ENCODE measurements at places on chromosomes 16 and 17.

DNA sequence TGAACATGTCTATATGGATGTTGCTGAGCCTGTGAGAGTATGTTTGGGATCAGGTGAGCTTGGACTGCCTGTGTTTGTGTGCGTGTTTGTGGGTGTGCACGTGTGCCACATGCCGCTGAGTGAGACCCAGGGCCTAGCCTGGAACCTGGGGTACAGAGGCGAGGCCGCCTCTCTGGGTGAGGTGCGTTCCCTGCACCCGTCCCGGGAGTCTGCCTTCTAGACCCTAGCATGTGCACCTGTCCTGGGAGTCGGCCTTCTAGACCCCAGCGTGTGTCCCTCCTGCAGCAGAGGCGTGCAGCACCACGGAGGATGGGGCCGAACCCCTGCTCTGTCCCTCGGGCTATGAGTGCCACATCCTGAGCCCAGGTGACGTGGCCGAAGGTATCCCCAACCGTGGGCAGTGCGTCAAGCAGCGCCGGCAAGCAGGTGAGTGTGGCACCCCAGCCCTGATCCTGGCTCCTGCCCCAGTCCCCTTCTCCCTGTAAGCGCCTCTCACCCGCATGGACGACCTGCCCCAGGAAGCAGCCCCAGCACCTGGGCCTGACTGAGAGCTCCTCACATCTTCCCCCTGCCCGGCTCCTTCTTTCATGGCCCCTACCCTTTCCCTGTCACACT, 24.6 kb downstream of the WFDC1 start:
- DNase-seq: no peak

DNA sequence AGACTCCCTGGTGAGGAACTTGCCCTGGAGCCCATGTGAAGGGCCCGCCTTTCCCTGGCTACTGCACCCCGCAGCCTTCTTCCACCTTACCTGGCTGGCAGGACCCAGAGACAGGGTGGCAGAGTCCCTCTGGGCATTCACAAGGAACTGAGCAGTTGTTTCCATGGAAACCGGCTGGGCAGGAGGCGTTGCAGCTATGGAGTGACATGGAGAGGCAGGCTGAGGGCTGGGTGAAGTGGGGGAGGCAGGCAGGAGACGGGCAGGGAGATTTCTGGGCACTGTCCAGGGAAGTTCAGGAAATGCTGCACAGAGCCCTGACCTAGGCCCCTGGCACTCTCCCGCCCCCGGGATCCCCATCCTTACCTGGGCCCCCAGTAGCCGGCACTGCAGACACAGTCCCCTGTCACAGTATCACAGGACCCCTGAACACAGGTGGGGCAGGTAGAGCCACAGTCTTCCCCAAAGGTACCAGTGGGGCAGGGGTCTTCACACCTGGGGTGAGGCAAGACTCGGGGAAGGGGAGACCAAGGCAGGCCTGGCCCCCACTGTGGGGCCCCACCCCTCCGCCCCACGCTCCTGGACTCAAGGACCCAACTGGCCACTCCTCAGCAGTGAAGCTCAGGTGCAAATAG, 5.9 kb downstream of the SCARF1 start:
- no peak for DNase-seq

DNA sequence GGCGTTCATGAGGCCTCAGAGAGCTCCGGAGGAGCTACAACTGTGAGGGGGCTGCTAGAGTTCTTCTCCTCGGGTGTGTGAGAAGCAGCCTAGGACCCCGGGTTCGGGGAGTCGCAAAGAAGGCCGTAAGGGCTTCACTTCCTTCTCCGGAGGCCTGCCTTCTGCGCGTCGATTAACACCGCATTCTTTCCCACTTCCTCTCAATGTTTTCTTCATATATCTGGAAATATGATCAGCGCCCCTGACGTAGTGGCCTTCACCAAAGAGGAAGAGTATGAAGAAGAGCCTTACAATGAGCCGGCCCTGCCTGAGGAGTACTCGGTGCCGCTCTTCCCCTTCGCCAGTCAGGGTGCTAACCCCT, 449 bp downstream of the SMCR8 start:
- DNase-seq: peak; percentile 67

DNA sequence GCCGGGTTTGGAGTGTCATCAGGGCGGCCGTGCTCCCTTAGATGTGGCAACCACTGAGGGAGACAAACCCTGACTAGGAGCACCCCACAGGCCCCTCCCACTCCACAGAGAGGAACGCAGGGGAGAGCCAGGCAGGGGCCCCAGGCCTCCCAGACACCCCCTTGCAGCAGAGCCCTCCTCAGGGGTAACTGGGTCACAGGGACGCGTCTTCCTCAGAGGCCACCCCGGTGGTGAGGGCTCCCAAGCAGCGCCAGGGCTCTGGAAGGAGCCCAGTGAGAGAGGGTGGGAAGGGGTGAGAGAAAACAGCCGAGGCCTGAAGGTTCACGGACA, 11.4 kb downstream of the FSCN2 start:
- DNase-seq: no peak

DNA sequence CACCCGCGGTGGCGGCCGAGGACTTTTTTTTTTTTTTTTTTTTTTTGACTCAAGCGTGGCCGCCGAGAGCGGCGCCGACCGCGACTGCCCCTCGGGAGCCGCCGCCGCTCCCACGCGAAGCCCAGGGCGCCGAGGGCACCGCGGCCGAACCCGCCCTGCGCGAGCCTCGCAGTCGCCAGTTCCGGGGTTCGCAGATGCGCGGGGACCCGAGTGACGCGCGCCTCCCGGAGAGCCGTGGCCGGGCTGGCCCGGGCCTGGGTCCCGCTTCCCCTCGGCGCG, 1.1 kb downstream of the METRNL start:
- DNase-seq: no peak

- no peak for DNase-seq
Measured at GRCh38 chr17:45824475-45824874, 20.2 kb upstream of the SPPL2C start.

DNA sequence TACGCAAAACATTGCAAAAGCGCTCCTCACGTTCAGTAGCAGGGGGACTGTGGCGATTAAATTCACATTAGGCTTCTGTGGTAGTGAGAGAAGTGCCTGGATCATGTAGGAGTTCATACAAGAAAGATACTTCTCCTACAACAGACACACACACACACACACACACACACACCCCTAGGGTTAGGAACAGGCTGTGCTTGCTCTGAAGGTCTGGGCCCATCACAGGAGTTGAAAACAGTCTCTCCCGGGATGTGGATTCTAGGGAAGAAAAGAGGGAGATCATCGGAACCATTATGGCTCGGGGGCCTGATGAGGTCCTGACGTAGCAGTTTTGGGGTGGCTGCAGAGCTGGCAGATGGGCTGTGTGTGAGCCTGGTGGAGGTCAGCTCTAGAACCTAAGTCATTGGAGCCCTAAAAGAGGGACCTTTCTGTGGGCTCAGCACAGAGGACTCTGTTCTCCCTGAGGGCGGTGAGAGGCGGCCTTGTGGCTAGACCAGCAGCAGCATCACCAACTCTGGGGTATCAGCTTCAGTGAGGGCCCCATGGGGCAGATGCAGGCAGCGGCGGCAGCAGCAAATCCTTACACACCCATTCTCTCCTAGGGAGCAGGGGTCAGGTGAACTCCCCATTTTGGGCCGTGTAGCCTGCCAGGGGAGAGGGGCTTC, 7.2 kb downstream of the SLC47A1 start:
- no peak for DNase-seq

DNA sequence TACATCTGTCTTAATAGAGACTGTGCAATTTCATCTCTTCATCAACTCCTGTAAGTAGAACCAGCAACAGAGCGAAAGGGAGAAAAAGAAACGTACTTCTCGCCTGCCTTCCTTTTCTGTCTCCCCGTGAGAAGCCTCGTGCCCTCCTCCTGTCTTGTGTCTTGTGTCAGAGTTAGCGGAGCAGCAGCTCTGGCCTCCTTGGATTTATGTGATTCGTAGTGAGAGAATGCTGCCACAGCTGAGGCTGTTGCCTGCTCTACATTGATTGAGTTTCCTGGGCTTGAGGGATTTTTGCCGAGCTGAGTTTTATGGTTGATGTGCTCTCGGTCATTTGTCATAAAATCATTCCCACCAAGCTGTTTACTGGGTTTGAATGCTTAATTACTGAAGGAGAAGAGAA, 579.1 kb upstream of the RBFOX1 start:
- DNase-seq: no peak

DNA sequence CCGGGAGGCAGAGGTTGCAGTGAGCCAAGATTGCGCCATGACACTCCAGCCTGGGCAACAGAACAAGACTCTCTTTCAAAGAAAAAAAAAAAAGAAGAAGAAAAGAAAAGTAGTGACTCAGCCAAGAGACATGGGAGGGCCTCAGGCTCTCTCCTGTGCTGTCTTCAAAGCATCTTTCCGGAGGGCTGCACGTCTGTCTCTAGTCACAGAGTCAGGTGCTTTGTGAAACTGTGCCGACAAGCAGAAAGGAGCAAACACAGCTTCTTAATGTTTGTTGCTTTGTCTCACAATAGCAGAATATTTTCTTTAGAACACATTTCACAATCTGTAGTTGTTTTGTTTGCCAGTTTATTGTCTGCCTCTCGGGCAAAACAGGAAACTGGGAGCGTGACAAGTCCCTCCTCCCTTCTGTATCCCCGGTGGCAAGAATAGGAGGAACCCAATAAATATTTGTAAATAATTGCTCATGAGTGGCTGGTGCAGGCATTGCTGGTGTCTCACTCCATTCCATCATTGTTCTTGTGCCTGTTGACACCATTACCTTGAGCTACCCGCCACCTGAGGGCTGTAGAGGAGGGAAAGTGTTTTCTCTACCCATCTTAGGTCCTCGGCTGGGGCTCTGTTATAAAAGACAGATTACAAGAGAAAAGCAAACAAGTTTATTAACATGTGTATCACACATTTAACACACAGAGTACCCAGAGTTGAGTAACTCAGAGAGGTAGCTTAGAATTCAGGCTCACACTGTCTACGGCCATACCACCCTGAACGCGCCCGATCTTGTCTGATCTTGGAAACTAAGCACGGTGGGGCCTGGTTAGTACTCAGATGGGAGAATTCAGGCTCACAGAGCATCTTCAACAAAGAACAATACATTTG, 5.5 kb downstream of the GAST start:
- DNase-seq: peak; percentile 9

DNA sequence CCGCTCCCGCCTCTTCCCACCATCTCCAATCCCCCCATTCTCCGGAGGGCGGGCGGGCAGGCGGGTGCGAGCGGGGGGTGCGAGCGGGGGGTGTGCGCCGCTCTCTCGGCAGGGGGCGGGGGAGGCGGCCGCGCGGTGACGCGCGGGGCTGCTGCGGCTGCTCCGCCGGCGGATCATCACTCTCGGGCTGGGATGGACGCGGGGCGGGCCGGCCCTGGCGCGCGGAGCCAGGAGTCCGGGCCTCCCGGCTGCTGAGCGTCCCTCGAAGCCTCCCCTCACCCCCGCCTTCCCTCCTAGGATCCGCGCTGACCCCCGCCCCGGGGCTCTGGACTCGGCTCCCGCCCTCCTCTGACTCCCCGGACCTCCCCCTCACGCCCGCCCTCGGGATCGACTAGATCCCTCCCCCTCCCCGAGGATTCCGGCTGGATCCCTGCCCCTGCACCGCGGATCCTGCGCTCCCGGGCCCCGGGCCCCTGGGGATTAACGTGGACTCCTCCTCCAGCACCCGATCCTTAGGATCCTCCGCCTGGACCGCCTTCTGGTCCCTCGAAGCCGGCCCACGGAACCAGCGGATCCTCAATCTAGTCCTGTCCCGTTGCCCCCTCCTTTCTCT, 946 bp upstream of the TMEM256 start:
- no peak for DNase-seq

DNA sequence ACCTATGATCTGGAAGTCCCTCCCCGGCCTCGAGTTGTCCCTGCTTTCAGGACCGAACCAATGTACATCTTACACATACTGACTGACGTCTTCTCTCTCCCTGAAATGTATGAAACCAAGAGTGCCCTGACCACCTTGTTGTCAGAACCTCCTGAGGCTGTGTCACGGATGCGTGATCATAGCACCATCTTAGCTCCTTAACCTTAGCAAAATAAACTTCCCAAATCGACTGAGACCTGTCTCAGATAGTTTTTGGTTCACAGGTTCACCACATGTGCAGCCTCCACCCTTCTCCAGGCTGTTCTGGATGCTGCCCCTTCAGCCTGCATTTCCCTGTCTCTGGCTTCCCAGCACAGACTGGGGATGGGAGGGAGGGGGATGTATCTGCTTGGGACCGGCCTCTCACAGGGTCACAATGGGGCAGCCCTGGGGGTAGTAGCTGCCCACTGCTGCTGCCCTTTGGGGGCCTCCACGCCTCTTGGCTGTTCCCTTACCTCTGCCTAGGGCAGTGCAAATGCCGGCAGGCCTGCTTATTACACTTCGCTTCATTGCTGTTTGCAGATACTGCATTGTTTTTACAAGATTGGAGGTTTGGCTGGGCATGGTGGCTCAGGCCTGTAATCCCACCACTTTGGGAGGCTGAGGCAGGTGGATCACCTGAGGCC, 69.8 kb downstream of the NT5M start:
- DNase-seq: no peak

- no peak for DNase-seq
Measured at GRCh38 chr16:9476744-9477143, 385.3 kb downstream of the HAPSTR1 start.

DNA sequence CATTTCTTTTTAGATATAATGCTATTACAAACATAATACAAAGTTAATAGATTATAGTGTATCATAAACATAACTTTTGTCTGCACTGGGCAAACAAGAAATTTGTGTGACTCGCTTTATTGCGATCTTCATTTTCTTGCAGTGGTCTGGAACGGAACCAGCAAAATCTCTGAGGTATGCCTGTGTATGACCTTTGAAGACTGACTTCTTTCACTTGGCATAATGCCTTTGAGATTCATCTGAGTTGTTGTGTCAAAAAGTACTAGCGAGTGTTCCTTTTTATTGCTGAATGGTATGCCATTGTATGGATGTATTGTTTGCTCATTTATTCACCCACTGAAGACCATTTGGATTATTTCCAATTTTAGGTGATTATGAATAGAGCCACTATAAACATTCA, 69.2 kb downstream of the TANC2 start:
- no peak for DNase-seq

- DNase-seq: no peak
Measured at GRCh38 chr16:67883146-67883871, 1.4 kb upstream of the NRN1L start.

DNA sequence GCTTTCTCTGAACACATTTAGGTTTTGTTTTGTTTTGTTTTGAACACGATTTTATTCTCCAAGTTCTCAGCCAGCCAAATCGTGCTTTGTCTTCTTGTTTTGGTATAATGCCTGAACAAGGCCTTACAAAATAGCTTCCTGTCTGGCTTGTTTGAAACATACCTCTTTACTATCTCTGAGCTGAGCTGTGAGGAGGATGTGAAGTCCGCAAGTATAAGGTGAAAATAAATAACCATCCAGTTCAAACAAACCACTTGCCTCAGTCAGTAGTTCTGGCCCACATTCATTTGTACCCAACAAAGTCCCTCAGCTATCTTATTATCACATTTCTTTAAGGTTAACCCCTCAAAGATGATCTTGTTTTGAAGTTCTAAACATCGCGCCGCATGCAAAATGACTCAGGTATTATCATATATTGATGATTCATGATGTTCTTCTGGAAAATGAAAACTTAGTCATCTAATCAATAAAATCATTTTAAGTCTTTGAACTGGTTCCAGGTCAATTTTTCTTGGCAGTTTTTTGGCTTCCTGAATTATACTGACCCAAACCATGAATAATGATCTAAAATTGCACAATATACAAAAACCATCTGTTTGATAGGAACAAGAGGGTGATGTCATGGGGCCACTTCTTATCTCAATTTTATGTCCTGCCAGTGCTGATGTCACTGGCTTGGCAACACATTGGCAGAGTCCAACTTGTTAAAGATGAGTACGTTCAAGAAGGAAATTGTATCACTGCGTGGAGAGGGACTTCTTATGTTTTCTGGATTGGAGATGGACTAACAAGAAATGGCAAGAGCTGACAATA, 694.3 kb downstream of the KCNJ2 start:
- no peak for DNase-seq

- no peak for DNase-seq
Measured at GRCh38 chr17:38885728-38886642, 16.1 kb downstream of the LASP1 start.
